ENCODE measurements at places on chromosomes 5 and 9.

GRCh38 chr5:88682131-88682530 is 200.9 kb downstream of the MEF2C start:
- DNase-seq = no peak

GRCh38 chr5:53969176-53969730 is 341.1 kb downstream of the ARL15 start:
- no peak for DNase-seq

DNA sequence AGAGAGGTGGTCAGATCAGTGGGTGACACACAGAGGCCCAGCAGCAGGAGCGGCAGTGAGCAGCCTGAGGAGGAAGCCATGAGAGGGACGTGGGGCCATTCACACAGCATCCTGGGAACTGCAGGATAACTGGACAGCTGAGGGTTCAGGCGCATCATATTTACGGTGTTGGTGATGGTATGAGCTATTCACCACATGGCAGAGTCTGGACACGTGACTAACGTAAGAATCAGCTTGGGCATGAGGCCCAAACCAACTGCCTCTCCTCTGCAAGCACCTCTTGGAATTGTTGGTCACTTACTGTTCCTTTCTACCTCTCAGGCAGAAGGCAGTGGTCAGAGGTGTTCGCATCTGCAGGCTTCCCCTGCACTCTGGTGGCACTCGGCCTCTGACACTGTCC is 141.1 kb downstream of the ENTREP1 start:
- no peak for DNase-seq

GRCh38 chr9:1580215-1580614 is 434.9 kb upstream of the SMARCA2 start:
- no peak for DNase-seq

DNA sequence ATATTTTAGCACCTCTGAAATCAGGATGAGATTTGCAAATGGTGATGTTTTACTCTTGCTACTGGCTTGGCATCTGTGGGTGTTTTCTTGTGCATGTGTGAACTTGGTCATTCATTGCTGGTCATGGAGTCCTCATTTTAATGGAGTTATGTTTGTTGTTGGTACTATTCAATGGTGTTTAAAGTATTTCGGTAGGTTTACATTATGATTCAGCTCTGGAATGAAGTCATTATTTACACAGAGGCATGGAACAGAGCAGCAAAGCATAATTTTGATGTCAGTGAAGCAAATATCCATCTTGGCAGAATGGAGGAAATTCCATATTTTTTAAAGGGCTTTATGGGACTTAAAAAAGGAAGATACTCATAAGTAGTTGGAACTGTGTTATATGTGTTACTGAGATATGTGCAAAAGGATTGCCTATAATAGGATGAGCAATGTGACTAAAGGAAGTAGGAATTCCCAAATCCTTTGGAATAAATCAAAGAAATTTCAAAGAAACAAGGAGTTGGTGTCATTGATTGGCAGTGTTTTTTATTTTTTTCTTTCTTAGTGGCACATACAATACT is 147.4 kb downstream of the ACTBL2 start:
- DNase-seq = no peak

DNA sequence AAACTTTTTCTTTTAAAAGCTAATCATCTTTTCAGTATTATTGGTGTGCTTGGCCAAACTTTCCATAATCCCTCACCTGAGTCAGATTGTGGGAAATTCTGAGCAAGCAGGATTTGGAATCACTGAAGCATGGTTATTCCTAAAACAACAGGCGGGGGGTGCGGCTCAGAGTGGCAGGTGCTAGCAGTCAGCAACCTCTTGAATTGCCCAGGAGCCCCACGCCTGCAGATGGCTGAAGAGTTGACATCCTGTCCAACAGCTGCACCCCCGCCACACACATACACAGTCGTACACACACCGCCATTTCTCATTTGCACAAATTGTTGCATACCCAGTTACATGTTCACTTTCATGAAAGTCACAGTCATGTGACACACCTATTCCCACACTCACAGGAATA is 96.6 kb downstream of the LHX2 start:
- no peak for DNase-seq

DNA sequence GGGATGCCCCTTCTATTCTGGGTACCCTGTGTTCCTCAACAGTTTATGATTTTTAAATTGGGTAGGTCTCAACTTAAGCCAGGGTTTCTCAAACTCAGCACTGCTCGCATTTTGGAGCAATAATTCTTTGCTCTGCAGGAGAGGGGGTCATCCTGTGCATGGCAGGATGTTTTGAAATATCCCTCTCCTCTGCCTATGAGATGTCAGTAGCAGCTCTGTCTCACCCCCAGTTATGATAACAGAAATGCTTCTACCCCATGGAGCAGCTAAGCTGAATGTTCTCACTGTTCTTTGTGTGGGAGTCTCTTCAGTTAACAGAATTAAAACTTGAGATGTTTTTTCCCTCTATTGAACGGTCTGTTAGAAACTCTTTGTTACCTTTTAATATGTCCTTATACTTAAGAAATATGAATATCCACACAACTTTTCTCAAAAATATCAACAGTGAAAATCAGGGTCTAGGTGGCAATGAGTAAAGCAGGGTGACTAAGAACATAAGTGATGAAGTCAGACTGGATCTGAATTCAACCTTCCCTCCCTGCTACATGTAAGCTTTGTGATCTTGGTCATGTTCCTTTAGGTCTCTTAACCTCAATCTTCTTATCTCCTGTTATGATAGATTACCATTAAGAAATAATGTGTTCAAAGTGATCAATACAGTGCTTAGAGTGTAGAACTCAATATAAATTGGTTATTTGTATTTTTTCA is 89.0 kb downstream of the CAMK4 start:
- DNase-seq = no peak

- DNase-seq = no peak
These were observed 161.2 kb downstream of the ZNF462 start for GRCh38 chr9:107024193-107024592.

DNA sequence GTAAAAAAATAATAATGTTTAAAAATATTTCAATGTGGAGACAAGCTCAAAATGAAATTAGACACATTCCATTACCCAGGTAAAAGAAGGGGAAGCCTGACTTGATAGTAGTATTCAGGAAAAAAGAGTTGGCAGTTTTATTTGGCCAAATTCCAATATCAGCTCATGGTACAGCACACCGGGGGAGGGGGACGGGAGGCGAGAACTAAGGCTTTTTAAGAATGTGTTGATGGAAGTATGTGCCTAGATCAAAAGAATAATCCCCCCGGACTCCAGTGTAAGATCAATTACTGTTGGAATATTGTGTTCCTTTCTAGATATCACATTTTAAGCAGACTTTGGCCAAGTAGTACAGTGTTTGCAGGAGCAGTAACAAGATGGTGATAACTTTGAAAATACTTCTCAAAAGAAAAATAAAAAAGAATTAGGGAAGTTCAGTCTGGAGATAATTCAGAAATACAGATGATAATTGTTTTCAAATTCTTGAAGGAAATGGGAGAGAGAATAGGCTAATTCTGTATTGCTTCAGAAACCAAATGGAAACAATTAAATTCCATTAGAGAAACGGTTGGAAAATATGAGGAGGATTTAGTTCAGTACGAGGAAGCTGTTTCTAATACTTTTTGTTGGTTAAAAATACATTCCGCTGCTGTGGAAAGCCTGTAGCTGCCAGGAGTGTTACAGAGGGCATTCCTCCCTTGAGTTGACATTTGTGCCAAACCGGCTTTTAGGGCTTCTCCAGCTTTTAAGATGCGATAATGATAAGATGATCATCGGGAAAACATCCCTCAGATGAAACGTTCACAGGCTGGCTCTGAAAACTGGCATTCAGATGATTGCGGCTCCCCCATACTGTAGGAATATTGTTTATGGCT is 98.1 kb upstream of the ERBIN start:
- DNase-seq = peak; percentile 46

- no peak for DNase-seq
These were observed 31.0 kb upstream of the F2R start for GRCh38 chr5:76684756-76685519.

GRCh38 chr9:15268317-15268716 is 38.7 kb downstream of the TTC39B start:
- no peak for DNase-seq

Measured in femur (tissue), 1 donor.